ENCODE measurements at places on chromosomes 7 and 10.
A peak's percentile ranks its signal among the peaks of the same experiment; 100 is the strongest.

DNA sequence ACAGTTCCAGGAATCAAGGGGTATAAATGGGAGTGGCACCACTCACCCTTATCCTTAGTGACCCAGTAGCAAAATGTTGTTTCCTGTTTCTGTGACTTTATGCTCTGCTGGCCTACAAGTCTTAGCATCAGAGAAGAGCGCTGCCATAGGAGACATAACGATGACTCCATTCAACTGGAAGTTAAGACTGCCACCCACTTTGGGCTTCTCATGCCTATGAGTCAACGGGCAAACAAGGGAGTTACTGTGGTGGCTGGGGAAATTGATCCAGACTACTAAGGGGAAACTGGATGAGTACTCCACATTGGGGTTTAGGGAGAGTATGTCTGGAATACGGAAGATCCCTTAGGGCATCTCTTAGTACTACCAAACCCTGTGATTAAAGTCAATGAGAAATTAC, 40.6 kb upstream of the PIK3CG start:
- DNase-seq = no peak

- DNase-seq = no peak
Measured at GRCh38 chr10:32149252-32149955, 93.2 kb upstream of the KIF5B start.

DNA sequence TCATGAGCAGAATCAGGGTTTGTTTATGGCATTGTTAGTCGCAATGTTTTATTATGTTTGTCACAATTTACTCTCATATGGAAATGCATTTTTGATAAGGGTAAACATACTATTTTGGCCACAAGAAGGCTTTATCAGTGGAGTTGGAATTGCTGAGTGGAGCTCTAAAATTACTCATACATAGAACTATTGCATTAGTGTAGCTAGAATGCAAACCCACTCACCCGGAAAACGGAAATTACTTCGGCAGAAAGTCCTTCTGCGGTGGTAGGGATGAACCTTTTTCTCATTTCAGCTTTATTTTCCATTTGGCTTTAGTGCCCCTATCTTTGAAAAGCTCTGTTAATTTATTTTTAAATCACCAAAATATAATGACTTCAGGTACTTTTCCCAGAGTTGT, 42.8 kb upstream of the NPY start:
- DNase-seq = no peak

- DNase-seq = no peak
Measured at GRCh38 chr7:84363741-84364140, 169.2 kb upstream of the SEMA3A start.

GRCh38 chr7:115631782-115632181, 398.8 kb downstream of the TFEC start:
- no peak for DNase-seq

DNA sequence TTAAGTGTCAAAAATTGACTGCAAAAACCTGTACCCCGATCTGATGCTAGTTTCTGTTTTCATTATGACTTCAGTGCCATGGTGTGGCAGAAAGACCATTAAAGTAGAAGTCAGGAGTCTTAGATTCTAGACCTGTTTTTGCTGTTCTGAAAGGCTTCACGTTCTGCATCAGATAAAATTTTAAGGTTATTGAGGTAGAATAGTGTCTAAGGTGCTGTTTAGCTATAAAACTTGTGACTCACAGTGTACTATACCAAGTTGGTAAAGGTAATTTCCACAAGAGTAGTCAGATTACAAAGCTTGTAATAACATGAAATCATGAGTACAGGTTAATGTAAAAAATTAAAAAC, 38.6 kb downstream of the ZNRF2 start:
- DNase-seq = no peak

DNA sequence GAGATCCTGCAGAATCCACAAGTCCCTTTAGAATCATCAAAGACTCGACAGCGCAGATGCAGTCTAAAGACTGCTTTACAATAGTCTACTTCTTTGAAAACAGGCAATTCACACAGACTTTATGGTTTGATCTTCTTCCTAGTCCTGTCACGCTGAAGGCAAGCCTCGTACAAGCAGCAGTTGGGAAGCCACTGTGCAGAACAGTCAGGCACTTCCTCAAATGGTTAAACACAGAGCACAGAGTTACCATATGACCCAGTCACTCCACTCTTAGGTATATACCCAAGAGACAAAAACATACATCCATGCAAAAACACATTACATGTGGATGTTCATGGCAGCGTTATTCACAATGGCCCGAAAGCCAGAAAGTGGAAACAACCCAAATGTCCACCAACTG, 41.4 kb downstream of the LRRC20 start:
- no peak for DNase-seq

GRCh38 chr7:101816595-101817470, 593 bp upstream of the CUX1 start:
- DNase-seq = peak; percentile 49

- DNase-seq = no peak
Measured at GRCh38 chr10:124693801-124694416, 50.3 kb downstream of the FAM53B start.

DNA sequence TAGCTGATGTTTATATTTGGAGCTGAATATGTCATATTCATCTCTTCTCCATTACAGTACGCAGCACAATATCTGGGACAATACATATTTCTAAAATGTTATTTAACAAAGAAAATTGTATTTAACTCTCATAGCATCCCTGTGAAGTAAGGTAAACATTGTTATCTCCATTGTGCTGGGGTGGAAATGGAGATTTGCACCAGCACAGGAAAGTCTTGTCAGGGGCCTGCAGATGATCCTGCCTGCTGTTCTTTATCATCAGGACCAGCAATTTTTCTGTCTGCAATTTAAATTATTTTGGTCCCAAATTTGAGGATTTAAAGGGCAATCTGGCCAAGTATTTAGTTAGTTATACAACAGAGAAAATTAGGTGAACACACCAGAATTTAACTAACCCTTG, 144.4 kb downstream of the CPED1 start:
- DNase-seq = no peak

GRCh38 chr10:11936389-11937152, 106.0 kb downstream of the UPF2 start:
- no peak for DNase-seq

GRCh38 chr10:88108115-88108610, 244.7 kb downstream of the PTEN start:
- DNase-seq = no peak

- DNase-seq = no peak
Measured at GRCh38 chr7:2821842-2822507, 22.1 kb downstream of the GNA12 start.

DNA sequence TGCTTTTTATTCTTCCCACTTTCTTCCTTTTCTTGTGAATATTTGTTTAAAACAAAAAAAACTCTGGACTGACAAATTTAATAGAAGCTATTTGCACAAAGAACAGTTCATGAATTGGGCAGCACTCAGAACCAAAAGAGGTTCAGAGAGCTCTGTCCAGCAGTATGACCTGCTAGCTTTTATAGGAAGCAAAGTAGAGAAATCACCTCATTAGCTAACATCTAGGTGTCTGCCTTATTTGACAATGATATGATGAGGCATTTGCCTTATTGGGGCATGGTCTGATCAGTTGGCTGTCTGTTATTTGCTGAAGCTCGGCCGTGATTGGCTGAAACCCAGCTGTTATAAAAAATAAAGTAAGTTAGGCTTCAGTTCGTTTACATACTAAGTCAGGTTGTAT, 819 bp upstream of the TRIM4 start:
- peak; percentile 67 for DNase-seq

- peak; percentile 41 for DNase-seq
Measured at GRCh38 chr7:93115796-93116195, 2.0 kb downstream of the SAMD9 start.

GRCh38 chr10:103592186-103593021, 98.9 kb downstream of the NEURL1 start:
- peak; percentile 54 for DNase-seq

GRCh38 chr10:35925493-35925892, 283.4 kb upstream of the FZD8 start:
- no peak for DNase-seq

GRCh38 chr7:41416208-41416595, 286.7 kb downstream of the INHBA start:
- no peak for DNase-seq

- DNase-seq = no peak
Measured at GRCh38 chr7:110881721-110882120, 209.2 kb upstream of the LRRN3 start.
